ENCODE measurements at places on chromosomes 6 and 20.

DNA sequence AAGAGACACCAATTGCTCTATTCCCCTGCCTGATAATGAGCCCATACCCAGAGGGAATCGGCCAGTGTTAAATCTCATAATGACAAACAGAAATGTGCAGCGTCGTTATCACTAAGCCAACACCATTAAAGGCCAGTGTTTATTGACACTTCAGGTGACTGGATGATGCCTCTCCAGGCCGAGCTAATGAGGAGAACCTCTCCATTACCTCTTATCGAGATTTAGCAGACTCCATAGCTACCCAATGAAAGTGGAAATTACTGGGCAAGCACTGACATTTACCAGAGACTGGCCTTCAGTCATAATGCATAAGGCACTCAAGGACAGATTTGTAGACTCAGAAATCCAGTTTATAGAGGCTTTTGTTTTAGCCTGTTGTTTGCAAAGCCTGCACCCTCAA, 669.5 kb downstream of the MAFB start:
- no peak for DNase-seq

DNA sequence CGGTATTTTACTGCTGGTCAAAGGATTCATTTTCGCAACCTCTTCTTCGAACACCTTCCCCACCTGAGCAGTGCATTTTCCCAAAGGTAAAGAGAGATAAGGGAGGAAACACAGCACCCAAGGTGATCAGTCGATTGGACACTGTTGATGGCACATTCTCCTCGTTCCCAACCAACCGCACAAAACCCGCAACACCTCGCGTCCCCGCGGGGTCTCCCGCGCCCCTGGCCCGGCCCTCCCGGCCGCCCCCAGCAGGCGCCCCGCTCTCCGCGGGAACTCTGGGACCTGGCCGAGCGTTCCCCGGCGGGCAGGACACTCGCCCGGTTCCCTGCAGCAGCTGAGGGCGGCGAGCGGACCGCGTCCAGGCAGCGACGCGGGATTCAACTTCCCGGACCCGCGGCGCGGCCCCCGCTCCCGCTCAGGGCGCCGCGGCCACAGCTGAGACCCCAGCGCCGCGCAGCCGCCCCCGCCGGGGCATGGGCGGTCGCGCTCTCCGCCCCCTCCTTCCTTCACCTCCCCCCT, 506 bp downstream of the RGS17 start:
- no peak for DNase-seq

- no peak for DNase-seq
Measured at GRCh38 chr6:13300643-13301590, 27.4 kb downstream of the TBC1D7 start.

DNA sequence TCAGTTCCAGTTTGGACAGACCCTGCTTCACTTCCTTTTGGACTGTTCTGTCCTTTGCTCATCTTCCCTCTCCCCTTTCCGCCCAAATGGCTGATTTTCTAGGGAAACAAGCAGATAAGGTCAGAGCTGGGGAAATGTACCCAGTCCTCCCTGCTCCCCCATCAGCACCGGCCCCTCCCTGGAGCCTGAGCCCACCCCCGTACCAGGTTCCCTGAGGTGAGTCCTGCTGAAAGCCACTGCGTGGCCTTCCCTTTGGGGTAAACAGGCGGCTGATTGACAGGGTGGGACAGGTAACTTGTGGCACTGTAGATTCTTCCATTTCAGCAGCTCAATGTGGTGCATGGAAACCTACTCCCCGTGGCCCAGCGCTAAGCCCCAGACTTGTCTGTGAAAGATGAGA, 70.5 kb downstream of the NPEPL1 start:
- DNase-seq, result no peak

DNA sequence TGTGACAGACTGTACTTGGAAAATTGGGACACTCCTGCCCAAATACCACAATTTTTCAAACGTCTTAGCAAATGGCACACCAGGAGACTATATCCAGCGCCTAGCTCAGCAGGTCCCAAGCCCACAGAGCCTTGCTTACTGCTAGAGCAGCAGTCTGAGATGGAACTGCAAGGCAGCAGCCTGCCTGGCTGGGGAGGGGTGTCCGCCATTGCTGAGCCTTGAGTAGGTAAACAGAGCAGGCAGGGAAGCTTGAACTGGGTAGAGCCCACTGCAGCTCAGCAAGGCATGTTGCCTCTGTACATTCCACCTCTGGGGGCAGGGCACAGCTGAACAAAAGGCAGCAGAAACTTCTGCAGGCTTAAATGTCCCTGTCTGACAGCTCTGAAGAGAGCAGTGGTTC, 1003.3 kb upstream of the MAP3K7 start:
- no peak for DNase-seq

DNA sequence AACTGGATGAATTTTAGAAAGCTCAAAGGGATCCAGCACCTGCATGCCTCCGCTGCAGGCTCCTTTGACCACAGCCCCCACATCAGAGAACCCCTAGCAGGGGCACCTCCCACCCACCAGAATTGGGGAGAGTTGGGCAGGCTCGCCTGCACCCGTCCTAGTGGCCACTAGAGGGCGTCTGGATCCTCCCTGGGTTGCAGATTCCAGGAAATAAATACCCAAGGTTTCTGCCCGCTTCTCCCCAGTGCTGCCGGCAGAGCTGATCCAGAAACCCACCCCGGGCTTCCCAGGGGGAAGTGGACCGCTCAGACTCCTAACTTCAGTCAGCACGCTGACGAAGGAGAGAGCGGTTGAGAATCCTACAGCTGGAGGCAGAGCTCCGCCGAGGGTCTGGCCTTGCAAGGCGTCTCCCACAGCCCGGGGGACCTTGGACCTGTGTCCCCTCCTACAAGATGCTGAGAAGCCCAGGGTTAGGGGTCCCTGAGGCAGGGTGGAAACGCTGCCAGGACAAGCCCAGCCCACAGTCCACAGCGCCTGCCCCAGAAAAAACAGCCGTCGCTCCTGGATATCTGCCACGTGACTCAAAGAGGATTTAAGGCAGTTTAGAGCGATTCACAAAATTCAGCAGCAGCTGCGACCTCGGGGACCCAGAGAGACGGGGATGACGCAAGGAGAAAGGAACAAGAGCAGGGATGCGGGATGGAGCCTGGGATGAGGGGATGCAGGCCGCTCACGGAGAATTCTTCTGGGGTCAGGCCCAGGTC, 32.6 kb upstream of the PHACTR3 start:
- DNase-seq, result no peak

GRCh38 chr6:166487148-166487547, 99.3 kb downstream of the RAMACL start:
- no peak for DNase-seq

GRCh38 chr6:223763-224162, 68.5 kb upstream of the DUSP22 start:
- no peak for DNase-seq

DNA sequence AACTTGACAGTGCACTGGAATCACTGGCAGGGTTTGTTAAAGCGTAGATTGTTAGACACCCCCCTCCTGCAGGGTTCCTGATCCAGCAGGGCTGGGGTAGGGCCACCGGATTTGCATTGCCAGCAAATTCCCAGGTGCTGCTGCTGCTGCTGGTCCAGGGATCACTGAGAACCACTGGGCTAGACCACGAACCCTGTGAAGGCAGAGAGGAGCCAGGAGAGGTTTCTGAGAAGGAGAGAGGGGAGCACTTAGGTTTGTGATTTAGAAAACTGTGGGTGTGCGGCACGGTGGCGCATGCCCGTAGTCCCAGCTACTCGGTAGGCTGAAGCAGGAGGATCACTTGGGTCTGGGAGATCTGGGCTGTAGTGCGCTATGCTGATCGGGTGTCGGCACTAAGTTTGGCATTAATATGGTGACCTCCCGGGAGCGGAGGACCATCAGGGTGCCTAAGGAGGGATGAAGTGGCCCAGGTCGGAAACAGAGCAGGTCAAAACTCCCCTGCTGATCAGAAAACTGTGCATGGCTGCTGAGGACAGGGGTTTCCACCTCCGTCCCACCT, 53.6 kb upstream of the FAM83D start:
- DNase-seq, result no peak

- DNase-seq, result no peak
Measured at GRCh38 chr20:46220455-46221207, 87.7 kb downstream of the CDH22 start.

DNA sequence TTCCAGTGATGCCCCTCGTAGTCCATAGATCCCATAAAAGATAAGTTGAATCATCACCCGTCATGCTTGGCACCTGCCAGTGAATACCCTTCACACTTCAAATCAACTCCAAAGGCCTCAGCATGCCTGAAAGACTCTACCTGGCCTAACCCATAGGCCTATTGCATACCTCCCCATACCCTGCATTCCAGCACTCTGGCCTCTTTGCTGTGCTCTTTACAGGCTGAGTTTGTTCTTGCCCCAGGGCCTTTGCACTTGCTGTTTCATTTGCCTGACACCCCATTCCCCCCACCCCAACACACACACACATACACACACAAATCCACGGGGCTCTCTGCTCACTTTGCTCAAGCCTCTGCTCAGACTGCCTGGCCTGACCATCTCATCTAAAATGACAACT, 3.0 kb upstream of the GFOD1 start:
- DNase-seq, result no peak

- no peak for DNase-seq
Measured at GRCh38 chr6:144835322-144835973, 550.3 kb downstream of the UTRN start.

DNA sequence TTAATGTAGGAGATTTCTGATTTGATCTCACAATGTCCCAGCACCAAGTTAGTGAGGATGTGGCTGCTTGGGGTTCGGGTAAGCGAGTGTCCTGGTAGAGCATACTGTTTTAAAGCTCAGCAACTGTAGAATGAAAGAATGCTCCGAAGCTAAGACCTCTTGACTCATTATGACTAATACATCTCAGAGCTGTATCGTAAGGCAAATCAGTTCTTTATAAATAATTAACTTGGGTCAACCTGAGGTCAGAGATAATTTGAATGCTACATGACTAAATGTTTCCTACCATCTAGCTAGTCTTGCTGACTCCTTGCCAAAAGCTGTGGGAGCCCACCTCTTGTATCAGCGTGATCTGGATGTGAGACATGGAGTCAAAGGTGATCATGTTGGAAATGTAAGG, 128.8 kb upstream of the PDE7B start:
- DNase-seq, result no peak

DNA sequence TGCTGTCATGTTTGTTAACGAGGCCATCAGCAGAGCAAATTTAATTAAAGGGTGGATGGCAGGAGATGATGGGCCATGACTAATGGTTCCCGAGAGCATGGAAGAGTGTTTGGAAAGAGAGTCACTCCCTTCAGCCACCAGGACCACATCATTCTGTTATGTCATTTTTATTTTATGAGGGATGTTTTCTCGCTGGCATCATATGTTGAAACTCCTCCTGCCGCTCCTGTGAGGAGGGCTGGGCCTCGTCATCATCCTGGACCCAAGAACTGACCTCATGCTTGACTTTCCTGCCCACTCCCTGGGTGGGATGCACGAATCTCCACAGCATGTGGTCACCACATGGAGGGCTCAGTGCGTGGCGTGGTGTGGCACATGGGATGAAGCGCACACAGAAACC, 86.4 kb upstream of the FRMD1 start:
- DNase-seq, result no peak

- DNase-seq, result no peak
Measured at GRCh38 chr6:14848019-14848418, 397.9 kb upstream of the JARID2 start.

DNA sequence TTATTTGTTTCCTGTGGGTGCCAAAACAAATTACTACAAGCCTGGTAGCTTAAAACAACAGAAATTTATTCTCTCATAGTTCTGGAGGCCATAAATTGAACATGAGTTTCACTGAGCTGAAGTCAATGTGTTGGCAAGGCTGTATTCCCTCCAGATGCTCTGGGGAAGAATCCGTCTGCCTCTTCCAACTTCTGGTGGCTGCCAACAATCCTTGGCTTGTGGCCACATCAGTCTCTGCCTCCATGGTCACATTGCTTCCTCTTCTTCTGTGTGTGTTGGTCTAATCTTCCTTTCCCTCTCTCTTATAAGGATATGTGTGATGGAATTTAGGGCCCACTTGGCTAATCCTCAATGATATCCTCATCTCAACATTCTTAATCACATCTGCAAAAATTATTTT, 92.8 kb upstream of the EPB41L1 start:
- no peak for DNase-seq

DNA sequence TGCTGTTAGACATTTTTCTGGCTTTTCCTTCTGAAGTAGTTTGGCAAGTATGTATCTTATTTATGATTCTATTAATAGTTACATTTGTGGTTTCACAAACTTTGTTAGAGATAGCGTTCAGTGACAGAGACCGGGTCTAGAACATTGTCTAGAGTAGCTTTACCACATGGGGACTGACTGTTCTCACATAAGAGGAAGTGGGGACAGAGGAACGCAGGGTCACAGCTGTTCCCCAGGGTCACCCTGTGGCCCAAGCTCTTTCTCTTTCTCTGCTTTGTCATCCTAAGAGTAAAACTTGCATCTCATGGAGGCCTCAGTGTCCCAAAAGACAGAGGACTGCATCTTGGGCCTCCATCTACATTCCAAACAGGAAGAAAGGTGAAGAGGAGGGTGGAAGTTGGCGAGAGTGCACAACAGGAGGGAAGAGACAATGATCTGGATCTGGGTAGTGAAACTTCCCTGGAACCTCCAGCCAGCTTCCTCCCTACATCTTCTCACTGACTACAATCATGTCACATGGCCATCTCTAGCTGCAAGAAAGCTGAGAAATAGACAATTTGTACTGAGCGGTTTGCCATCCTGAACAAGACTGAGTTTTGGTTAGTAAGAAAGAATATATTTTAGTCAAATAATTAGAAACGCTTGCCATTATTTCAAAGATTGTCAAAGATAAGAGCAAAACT, 645.8 kb upstream of the ARID1B start:
- no peak for DNase-seq

DNA sequence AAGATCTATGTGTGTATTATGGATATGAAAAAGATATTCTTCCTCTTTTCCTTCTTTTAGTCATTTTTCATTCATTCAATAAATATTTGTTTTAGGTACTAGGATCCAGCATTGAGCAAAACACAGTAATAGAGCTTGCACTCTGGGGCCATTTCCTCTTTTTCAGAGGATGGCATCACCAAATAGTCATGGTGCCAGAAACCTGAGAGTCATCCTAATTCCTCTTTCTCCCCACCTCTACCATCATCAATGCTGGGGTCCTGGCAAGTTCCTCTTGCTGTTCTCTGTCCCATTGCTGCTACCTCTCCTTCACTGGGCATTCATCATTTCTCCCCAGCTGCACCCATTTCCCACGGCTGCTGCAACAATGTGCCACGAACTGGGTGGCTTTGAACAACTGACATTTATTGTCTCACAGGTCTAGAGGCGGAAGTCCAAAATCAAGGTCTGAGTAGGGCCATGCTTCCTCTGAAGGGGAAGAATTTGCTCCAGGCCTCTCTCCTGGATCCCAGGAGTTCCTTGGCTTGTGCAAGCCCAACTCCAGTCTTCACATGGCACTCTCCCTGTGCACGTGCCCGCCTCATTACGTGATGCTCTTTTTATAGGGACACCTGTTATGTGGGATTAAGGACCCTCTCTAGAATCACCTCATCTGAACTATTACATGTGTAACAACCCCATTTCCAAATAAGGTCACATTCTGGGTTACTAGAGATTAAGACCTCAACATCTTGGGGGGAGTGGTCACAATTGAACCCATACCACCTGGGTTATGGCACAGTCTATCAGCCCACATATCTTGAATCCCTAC, 9.5 kb upstream of the IGF2R start:
- DNase-seq, result no peak

Measured in NCI-H2081 treated with DMSO at 0.1 percent for 48 hours (cell line).